CD4-positive, alpha-beta memory T cell (primary cell): ENCODE measurements at places on chromosomes 2 and 18.
A peak's percentile ranks its signal among the peaks of the same experiment; 100 is the strongest.

DNA sequence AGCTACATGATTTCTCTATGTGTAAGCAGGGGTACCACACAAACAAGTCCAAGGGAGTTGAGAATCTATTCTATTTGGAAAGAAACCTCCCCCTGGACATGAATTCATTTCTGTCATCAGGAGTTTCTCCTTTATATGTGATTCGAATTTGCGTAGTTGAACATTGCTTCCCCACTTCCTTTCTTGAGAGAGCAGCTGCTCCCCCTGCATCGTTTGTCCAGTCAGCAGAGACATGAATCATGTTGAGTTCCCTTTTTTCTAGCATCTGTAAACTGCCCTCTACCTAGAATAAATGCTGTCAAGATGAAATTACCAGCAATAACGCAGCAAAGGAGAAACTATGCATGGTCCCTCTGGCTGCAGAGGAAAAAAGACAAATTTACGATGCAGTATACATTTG, 73.8 kb downstream of the KIF5C start:
- DNase-seq, result no peak

GRCh38 chr2:50225021-50225928, 806.7 kb downstream of the NRXN1 start:
- DNase-seq, result no peak

DNA sequence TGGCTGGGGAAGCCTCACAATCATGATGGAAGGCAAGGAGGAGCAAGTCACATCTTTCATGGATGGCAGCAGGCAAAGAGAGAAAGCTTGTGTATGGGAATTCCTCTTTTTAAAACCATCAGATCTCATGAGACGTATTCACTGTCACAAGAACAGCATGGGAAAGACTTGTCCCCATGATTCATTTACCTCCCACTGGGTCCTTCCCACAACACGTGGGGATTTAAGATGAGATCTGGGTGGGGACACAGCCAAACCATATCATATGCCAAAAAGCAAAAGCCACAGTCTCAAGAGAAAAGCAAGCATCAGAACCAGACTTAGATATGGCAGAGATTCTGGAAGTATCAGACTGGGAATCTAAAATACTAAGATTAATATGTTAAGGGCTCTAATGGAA, 30.0 kb upstream of the SCRN3 start:
- no peak for DNase-seq

DNA sequence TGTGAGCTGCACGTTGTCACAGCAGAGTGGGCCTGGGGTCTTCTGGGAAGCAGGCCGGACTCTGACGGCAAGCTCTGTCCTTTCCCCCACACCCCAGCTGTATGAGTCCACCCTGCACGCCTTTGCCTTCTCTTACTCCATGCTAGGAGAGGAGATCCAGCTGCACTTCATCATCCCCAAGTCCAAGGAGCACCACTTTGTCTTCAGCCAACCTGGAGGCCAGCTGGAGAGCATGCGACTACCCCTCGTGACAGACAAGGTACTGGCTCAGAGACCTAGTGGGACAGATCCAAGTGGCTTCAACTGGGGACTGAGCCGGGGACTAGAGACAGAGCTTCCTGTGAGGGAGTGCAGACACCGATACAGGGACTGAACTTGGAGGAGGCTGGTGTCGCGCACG, 40.1 kb downstream of the NTSR2 start:
- DNase-seq, result no peak

GRCh38 chr2:64595397-64596176, 58.1 kb downstream of the SERTAD2 start:
- DNase-seq, result no peak

DNA sequence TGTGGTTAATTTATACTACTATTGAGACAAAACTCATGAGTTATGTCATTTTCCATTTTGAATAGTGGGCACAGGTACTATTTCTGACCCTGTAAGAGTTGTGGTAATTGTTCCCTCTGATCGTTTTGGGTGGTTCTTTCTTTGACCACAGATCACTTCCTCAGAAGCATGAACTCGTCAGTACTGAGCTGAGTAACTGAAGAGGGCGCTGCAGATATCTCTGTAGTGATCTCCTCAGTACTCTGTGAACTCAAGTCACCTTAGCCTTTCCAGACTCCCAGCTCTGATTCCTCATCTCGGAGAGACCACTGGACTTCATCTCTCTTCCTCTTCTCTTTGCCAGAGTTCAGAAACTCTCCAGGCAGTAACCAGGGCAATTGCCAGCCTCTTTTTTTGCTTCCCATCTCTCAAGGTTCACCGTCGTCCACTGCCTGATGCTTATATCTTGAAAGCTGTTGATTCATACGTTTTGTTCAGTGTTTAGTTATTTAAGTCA, 9.4 kb upstream of the IL1RL1 start:
- peak; percentile 33 for DNase-seq

GRCh38 chr18:72973841-72974240, 106.1 kb upstream of the NETO1 start:
- DNase-seq, result no peak

DNA sequence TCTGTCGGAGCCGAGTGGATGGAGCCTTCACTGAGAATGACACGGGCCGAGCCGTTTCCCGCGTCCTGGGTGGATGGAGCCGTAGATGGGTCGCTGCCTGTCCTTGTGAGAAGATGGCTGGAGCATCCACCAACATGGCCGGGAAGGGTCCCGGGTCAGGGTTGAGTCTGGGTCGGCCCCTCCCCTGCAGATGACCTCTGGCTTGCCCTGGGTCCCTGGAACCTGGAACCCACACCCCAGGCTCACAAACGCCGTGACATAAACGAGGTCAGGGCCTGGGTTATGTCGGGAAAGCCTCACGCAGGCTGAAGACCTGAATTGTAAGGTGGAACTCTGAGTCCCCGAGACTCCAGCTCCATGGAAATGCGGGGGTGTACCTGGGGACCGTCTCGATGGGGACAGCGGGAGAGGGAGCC, 94.9 kb downstream of the NFATC1 start:
- no peak for DNase-seq
